Activated naive CD4-positive, alpha-beta T cell (primary cell): ENCODE measurements at places on chromosomes 11 and 22.

GRCh38 chr22:46348099-46348695, 12.7 kb downstream of the TRMU start:
- no peak for DNase-seq

DNA sequence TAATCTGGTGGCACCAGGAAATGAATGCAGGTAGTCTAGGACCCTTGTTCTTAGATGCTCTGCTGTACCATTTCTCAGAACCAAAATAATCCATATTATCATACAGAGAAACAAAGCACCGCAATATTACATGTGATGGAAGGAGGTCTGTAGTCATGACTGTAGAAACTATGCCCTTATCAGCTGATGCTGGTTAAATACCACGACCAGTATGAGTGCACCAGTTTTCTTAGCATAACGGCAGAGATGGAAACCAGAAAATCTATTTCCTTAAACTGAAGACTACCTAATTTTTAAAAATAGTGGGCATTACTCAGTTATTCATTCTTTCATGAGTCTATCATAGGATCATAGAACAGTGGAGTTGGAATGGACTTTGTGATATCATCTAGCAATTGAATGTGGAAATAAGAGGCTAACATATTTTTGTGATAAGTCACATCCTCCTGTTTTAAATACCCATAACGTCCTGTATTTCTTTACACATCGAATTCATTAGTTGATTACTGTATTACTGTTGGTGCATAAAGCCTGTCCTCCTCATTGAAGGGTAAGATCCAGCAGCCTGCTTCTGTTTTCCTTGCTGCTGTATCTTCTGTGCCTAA, 15.1 kb downstream of the JHY start:
- DNase-seq, result no peak

DNA sequence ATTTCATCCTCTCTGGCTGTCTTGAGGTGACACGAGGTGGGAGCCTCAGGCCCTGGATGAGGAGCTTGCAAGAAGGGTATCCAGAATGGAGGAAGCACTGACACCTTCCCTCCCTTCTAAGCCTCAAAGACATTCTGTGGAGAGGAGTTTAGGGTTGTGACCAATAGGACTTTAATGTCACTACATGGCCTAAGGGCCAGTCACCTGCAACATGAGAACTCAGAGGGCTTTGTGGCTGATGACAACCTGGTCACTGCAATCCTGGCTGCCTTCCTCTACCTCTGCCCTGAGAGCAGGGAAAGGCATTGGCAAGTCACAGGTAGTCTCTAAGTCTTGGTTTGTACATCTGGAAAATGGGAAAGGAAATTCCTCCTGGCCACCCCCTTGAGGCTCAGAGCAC, 33.7 kb downstream of the PISD start:
- no peak for DNase-seq

DNA sequence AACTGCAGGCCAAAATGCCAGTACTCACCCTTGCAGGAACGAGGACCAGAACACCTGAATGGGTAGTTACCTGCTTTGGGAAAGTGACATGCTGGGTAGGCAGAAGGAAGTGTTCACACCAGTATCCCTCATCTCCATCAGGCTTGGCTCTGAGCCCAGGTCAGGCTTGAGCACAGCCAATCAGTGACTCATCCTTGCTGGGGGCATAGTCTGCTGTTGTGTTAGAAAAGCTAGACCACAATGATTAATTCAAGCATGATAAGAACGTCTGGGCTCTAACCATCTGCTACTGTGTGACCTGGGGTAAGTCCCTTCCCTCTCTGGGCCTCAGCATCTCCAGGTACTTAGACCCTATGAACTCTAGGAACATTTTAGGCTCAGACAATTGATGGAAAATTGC, 450.4 kb downstream of the MIAT start:
- no peak for DNase-seq

DNA sequence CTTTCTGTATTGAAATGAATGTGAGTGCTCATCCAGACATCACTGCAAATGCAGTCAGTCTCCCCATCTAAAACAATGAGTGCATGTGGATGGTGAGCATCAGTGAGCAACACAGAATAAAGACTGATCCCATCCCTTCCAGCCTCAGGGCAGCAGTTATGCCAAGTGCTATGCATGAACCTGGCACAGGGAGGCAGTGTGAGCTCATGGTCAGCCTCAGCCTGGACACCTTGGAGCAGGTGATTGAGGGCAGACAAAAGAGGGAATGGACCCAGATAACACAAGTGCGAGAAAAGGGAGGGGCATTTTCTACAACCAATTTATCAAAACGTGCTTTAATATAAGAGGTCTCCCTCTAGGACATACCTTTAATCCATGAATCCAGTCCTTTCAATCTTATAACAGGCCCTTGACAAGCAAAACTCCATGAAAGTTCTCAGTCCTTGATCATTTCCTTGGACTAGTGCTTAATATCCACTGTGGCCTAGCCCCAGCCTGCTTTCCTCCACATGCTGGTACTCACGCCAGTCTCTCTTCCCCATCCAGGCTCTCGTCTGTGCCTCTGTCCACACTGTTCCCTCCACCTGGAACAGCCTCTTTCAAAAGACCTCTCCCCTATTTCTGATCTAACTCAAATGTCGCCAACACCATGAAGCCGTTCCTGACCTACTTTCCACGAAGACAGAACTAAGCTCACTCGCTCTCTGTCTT, 50.5 kb upstream of the LRRC55 start:
- DNase-seq, result no peak

- DNase-seq, result no peak
Measured at GRCh38 chr11:63920126-63920938, 3.4 kb upstream of the RCOR2 start.

- no peak for DNase-seq
Measured at GRCh38 chr22:40302149-40302548, 44.2 kb upstream of the ADSL start.

DNA sequence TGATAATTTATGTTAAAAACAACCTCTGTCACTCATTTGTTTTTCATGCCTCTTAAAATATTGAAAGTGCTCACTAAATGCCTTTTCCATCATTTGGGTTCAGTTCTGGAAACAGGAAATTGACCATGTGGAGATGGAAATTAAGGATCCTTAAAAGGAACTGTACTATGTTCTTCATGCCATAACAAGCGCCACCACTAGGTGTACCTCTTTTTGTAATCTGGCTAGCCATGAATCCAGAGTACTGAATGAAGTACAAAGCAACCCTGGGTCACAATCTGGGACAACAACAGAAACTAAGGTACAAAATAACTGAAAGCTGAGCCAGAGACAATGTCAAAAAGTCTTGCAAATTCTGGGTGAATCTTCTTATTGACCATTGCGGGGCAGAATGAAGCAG, 559.1 kb downstream of the FAM181B start:
- DNase-seq, result no peak

DNA sequence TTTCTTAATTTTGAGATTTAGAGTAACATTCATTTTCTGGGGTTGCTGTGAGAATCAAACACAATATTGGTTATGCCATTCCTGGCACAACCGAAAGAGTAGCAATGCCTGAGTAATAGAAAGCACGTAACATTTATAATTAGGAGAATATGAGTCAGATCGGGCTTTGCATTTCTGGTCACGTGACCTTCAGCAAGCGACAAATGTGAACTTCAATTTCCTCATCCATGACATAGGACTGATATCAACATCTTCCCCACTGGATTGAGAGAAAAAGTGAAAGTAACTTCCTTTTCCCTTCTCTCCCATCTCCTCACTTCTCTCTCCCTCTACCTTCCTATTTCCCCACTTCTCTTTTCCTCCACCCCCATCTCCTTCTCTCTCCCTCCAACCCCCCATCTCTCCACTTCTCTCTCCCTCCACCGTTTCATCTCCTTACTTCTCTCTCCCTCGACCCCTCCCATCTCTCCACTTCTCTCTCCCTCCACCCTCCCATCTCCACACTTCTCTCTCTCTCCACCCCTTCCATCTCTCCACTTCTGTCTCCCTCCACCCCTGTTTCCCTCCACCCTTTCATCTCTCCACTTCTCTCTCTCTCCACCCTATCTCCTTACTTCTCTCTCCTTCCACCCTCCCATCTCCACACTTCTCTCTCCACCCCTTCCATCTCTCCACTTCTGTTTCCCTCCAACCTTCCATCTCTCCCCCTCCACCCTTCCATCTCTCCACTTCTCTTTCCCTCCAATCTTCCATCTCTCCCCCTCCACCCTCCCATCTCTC, 33.5 kb upstream of the CAT start:
- DNase-seq, result no peak

- DNase-seq, result no peak
Measured at GRCh38 chr11:72643547-72643946, 30.7 kb downstream of the PDE2A start.

DNA sequence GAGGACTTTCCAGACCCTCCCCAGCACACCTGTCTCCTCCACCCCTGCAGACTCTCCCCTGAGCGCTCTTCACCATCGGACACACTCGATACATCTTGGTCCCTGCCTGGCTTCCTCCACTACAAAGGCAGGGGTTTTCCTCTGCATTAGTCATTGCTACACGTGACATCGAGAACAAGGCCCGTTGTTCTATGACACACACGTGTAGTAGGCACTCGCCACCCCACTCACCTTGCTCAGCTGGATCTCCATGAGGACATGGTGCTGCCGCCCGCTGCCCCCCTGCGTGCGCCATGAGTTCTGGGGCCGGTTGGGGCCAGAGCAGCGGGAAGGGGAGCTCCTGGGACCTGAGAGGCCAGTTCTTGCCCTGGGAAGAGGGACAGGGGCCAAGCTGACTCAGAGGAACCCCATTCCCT, 16.7 kb downstream of the ATG2A start:
- no peak for DNase-seq

DNA sequence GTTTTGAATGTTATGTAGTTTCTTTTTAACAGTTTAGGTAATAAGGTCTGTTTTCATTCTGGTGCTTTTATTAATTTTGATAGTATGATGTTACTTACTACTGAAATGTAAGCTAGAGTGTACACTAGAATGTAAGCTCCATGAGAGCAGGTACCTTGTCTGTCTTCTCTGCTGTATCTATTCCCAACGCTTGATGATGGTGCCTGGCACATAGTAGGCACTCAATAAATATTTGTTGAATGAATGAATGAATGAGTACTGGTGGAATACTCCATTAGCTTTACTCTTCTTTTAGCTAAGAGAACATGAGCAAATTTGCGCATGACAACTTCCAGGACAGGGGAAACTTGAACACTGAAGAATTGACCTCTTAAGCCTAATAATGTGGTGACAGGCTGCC, 6.6 kb upstream of the NAT10 start:
- DNase-seq, result no peak

DNA sequence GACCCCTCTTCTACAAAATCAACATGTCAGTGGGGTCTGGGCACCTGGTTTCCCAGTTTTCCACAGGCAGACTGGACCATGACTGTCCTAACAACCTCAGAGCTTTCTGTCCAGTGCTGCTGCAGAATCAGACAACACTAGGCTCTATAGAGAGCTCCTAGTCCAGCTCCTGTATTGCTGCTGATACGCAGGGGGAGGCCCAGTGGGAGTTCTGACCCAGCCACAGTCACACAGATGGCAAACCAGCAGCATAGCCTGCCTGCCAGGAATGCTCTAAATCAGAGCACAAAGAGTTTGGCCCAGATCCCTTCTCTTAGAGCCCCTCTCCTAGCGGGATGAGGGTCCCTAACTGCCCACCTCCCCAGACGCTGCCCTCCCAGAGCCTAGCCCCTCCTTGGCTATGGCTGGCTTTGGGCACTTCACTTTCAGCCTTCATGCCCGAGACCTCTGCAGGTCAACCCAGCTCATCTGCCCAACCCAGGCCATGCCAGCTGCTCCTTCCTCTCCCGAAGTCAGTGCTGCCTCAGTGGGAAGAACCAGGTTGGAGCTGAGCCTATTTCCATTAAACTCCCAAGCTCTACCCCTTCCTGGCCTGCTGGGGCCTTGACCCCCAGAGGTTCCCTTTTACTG, 15.8 kb upstream of the SLCO2B1 start:
- DNase-seq, result no peak

DNA sequence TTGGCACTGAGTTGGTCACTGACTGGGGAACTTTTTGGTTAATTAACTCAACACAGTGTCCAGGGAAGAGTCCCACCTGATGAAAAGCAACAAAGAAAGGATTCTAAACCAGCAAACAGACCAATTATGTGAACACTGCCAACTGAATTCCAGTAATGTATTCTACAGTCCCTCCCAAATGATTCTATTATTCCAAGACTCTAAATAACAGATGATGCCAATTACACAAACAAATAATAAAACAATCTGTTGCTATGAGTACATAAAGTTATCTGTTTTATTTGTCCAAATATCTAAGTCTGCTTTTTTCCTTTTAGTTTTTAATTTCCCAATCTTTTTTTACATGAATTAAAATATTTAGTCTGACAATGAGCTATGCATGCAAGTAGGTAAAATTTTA, 98.3 kb upstream of the TP53AIP1 start:
- no peak for DNase-seq

GRCh38 chr11:113363406-113363805, 24.2 kb upstream of the ANKK1 start:
- no peak for DNase-seq

GRCh38 chr11:27720277-27720830, 20.1 kb upstream of the BDNF start:
- no peak for DNase-seq

DNA sequence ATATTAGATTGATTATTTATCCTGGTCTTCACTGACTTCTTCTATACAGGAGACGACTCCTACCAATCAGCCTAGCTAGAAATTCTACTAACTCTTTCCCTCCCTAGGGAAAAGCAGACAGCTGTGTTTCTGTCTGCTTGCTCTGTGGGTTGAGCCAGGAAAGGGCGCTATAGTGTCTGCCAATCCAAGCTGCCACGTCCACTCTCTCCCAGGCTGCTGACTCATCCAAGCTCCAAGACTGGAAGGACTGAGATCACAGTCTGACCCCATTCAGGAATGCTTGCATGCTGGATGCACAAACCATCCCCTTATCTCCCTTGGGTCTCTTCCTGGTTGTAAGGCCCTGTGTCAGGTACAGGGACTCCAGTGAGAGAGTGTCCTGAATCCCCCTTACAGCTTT, 955.6 kb downstream of the OPCML start:
- no peak for DNase-seq

GRCh38 chr22:37696657-37697537, at the start of gene TRIOBP:
TSS of gene TRIOBP (plus strand) at chr22:37697048. CDS start at chr22:37701366, 4,318 bp downstream.
- DNase-seq, result peak; percentile 54

DNA sequence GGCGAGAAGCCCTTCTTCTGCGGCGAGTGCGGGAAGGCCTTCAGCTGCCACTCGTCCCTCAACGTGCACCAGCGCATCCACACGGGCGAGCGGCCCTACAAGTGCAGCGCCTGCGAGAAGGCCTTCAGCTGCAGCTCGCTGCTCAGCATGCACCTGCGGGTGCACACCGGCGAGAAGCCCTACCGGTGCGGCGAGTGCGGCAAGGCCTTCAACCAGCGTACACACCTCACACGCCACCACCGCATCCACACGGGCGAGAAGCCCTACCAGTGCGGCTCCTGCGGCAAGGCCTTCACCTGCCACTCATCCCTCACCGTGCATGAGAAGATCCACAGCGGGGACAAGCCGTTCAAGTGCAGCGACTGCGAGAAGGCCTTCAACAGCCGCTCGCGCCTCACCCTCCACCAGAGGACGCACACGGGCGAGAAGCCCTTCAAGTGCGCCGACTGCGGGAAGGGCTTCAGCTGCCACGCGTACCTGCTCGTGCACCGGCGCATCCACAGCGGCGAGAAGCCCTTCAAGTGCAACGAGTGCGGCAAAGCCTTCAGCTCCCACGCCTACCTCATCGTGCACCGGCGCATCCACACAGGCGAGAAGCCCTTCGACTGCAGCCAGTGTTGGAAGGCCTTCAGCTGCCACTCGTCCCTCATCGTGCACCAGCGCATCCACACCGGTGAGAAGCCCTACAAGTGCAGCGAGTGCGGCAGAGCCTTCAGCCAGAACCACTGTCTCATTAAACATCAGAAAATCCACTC, 12.2 kb downstream of the ZNF74 start:
- DNase-seq, result no peak

GRCh38 chr11:19060629-19061028, at the start of gene MRGPRX2:
TSS of gene MRGPRX2 (minus strand) at chr11:19060717. CDS start at chr11:19056402, 4,315 bp downstream.
- no peak for DNase-seq
